ENCODE measurements at places on chromosomes 2 and 18. TPM values are rescaled to one million over a fixed set of nuclear protein-coding genes. Genes with fewer than 3 reads are reported as not detected.

Gene TMEM200C
- 3.7 TPM for total RNA-seq

- no peak for DNase-seq
These were observed 513.8 kb downstream of the RNF144A start for GRCh38 chr2:7430869-7431641.

DNA sequence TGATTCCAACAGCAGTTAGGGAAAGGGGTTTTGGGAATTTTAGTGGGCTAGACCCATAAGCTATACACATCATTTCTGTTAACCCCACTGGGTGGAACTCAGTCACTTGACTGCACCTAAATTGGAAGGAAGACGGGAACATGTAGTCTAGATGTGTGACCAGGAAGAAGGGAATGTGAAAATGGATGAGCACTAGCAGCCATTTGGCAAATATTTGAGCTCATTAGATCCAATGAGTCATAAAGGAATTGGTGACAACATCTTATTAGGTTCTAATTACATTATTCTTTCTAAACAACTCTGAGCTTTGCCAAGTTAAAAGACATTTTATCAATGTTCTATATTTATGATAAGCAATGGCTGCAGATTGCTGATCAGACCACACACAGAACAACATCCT, 400.6 kb downstream of the IRS1 start:
- no peak for DNase-seq

DNA sequence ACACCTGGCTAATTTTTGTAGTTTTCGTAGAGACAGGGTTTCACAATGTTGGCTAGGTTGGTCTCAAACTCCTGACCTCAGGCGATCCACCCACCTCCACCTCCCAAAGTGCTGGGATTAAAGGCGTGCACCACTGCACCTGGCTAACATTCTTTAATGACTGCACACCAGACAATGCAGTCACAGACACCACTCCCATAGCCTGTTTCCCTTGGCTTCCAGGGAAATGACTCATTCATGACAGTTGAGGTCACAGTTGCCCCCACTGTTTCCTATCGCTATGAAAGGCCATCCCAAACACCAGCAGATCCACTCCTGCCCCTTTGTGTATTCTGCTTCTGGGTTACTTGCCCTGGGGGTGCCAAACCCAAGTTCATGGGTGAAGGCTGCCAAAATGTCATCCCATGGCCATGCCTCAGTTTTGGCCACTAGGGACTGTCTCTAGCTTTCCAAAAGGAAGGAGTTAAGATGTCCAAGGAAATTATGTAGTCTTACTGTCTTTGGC, 8.7 kb downstream of the CHMP1B start:
- DNase-seq: no peak

Data from left lobe of liver (tissue), 2 donors.